ENCODE measurements at places on chromosomes 12 and 14.

GRCh38 chr12:5565933-5566599, 134.2 kb downstream of the NTF3 start:
- no peak for DNase-seq

- DNase-seq: no peak
Observed at GRCh38 chr12:94208622-94208966, 60.2 kb downstream of the PLXNC1 start.

- no peak for DNase-seq
Observed at GRCh38 chr12:133058203-133059113, 21.1 kb downstream of the ZNF84 start.

GRCh38 chr12:6872073-6873048, 742 bp downstream of the SPSB2 start:
- peak; percentile 77 for DNase-seq

GRCh38 chr12:111285200-111285599, 83.7 kb downstream of the PHETA1 start:
- DNase-seq: no peak

DNA sequence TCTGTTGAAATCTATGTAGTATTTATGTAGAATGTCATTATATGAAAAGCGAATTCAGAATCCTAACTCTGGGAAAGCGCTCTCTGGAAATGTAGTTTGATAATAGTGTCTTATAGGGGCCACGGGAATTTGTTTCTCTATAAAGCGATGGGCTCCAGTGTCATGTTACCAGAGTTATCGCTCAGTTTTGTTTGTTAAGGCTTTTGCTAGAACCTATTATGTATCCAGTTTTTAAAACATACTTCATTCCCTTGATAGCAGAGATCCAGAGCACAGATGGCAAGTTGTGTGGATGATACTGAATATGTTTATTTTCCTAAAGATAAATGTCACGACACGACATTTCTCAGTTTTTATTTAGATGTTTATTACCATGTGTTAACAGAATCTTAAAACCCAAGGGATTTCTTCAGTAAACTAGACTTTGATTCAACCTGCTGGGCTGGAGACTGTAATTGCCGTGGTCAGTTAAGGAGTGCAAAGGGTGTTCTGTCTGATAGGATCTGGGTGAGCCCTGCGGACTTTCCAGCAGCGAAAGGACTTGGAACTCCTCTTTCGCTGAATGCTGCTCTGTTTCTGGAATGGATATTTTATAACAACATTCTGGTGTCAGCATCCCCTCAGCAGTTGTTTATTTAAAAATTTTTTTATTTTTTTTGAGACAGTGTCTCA, 1.7 kb upstream of the DNAH10 start:
- DNase-seq: no peak

DNA sequence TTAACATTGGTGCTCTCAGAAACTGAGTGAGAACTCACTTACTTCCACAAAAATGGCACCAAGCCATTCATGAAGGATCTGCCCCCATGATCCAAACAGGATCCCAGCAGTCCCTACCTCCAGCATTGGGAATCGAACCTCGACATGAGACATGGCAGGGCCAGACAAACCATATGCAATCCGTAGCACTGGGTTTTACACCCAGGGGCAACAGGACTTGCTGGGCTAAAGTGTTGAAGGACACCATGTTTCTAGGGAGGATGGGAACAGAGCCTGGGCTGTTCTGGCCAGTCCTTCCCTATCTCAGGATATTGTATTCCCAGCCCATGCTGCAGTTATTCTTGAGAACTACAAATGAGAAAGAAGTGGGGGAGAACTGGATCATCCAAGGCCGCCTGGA, 36.6 kb downstream of the SERPINA3 start:
- DNase-seq: no peak

DNA sequence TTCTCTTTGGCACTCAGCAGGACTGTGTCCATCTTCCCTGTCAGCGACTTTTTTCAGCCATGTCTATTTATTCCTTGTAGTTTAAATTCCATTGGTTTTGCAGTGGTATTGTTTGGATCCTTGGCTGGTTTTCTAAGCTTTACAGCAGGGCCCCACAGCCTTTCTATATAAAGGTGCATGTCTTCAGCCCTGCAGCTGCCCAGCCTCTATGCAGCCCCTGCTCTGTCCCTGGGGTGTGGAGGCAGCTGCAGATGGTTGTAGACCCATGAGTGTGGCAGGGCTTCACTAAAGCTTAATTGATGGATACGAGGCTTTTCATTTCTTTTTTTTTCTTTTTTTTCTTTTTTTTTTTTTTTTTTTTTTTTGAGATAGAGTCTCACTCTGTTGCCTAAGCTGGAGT, 29.7 kb downstream of the SFSWAP start:
- DNase-seq: no peak

DNA sequence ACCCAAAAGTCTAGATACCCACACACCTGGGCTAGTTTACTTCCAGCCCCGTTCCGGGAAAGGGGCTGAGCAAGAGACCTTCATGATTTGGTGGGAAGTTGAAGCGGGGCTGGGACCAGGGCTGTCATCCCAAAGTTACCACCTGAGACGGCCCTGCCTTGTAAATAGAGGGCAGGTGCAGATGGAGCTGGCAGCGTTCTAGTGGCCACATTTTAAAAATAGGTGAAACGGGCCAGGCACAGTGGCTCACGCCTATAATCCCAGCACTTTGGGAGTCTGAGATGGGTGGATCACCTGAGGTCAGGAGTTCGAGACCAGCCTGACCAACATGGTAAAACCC, 43.4 kb downstream of the NFKBIA start:
- DNase-seq: no peak

DNA sequence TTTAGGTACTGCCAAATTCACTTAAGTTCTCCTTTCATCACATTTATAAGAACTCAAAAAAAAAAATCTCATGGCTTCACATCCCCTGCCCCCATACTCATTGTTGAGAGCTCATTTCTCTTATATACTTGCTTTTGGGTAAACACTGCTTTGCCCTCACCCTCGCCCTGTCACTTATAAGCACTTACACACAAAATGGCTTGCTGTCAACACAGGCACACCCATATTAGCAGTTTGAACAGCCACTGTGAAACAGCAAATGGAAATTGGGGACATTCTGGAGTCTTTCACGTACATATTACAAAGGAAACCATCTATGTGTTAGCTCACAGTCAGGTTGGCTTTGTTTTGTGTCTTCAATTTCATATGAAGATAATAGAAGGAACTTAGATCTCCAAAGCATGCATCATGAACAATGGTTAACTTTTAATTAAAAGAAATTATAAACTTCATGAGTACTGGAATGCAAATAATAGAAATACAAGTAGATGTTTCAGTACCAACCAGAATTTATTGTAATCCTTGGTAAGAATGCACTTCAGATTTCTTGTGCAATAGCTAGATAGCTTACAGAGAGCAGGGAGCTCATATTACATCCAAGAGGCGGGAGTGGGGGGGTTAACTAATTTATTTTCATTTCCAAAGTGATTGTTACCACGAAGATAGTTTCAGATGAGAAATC, 272.2 kb downstream of the ALG10B start:
- no peak for DNase-seq

- no peak for DNase-seq
Observed at GRCh38 chr14:21071225-21072030, 1.3 kb downstream of the ARHGEF40 start.

DNA sequence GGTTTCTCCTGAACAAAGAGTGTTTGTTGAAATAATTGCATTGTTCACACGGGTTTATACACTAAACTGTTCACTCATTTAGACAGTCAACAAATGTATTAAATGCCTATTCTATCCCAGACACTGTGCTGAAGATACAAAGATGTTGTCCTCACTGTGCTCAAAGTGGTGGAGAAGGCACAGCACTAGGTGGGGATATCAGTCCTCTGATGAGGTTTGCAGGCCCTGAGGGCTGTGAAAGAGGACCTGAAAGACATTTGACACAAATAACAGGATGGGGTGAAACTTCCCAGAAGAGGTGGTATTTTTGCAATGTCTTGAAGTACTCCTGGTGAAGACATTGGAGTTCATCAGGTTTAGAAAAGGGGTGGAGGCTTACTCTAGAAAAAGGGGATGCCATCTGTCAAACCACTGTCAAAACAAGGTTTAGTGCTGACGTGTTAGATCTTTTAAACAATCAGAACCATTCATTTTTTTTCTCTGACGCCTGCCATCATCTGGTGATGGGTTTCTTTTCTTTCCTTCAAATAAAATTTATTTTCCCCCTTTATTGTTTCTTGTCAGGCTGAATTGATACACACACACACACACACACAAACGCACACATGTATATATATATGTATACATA, 69.5 kb downstream of the ACSS3 start:
- DNase-seq: no peak

DNA sequence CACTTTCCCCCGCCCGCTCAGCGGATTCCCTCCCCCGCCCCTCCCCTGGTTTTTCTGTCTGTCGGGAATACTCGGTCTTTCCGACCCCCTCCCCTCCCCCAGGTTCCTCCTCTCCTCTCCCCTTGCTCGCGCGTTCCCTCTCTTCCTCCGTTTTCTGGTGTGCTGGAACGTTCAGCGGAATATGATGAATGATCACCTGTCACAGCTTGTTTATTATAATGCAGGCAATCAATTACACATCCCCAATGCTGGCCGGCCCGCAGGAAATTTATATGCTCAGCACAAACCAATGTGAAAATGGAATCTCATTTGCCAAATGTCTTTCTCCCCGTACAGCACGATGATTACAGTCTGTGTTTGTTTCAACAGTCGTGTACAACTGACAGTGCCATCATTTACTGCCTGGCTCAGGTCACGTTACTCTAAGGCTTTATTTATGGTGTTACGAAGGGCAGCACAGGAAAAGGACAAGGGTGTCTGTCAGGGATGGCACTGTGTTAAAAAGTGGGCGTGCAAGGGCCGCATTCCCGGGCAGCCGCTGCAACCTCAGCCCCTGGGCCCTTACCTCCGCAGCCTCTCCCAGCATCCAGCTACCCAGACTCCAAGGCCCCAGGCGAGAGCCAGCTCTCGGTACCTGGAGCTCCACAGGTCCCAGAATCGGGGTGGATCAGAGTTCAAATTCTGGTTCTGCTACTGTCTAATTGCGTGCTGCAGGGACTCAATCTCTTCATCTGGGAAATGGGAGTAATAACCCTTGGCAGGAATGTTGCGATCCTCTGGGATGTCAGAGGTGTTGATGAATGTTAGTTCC, 24.7 kb upstream of the MAP1LC3B2 start:
- no peak for DNase-seq

DNA sequence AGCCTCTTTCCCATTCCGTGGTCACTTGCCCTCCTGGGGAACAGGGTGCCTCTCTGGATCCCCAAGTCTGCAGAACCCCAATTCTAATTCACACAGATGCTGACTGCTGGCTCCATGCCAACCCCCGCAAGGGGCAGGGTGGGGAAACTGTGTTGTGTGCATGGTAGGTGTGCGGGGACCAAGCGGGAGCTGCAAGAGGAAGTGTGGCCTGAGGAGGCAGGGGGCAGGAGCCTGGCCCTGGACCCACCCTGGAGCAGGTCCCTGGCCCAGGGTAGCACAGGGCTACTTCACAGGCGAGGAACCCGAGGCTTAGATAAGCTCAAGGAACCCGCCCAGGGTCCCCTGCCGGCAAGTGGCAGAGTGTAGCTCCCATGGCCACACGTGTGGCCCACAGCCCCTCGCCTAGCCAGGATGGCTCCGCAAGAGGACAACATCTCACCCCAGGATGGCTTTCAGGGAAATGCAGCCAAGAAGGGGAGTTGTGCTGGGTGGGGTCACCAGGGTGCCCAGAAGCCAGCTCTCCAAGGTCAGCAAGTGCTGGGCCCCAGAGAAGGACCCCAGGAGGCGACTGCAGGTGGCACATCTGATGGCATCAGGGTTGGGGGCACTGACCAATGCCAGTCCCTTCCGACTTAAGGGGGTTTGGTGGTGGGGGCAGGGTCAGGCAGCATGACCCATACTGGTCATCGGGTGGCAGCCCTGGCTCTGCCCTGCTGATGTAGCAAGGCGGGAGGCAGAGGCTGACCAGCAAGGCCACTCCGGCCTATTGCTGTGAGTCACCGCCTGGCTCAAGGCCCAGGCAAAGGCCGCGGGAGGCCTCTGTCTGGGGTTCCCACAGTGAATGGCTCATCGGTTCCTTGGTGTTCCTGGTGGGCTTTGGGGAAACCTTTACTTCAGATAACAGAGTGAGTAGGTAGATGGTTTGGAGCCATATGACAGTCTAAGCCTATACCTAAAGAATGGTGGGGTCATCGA, 37.3 kb upstream of the EML1 start:
- no peak for DNase-seq

DNA sequence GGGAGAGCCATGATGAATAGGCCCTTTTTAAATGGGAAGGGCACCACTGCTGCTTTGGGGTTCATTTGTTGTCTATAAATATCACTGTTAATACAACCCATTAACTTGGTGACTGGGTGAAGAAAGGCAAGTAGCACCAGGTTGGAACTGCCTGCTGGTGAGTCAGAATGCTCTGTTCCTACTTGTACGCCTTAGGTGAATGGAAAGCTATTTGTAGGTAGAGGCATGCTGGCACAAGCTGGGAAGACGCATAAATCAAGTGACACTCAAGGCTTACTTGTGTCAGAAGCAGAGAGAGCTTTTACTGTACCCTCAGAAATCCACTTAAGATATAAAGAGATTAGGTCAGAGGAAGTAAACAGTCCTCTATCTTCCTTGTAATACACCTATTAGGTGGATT, 142.5 kb downstream of the TMX1 start:
- DNase-seq: no peak

DNA sequence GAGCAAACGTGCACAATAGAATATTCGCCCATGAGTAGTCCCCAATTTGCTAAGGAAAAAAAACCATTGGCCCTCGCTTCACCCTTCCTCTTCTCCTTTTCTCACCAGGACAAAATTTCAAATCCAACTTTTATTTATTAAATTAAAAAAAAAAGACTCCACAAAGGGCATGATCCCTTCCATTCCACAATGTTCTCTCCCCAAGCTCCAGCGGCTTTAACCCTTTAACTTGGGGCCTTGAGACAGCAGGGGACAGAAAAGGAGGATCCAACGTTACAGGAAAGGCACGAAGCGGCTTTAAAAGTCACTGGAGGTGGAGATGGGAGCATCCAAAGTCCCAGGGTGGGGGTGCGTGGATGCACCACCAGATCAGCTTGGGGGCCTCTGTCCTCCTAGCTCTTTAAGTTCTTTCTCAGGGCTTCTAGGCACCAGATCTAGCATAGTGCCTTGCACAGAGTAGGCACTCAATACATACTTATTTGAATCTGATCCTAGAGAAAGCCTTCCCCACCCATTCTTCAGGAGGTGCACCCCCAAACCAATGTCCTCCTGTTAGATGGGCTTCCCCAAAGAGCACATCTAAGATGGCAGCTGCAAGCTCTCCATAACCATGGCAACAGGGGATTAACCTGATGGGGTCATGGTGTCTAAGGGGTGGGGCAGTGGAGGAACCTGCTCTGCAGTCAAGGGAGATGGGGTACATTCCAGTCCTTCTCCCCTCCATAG, 5.2 kb upstream of the AAAS start:
- no peak for DNase-seq

GRCh38 chr12:118346895-118347294, 25.8 kb downstream of the TAOK3 start:
- no peak for DNase-seq

- DNase-seq: no peak
Observed at GRCh38 chr14:101123618-101124510, 220.3 kb upstream of the RTL1 start.

DNA sequence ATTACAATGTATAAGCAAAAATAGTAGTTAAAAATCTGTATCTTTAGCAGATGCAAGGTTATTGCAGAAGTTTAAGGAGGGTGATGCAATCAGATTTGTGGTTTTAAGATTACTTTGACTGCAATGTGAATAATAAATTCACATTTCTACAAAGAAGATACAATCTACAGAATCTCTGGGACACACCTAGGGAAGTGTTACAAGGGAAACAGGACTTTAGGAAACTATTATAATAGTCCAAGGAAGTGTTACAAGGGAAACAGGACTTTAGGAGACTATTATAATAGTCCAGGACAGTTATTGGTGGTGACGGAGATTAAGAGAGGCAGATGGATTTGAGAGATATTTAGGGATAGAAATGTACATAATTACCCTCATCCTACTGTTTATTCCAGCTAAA, 154.4 kb upstream of the GARIN6 start:
- no peak for DNase-seq
